ENCODE measurements at places on chromosomes 6 and 20. TPM values are rescaled to one million over a fixed set of nuclear protein-coding genes. Genes with fewer than 3 reads are reported as not detected.
A peak's percentile ranks its signal among the peaks of the same experiment; 100 is the strongest.

- peak; percentile 36 for DNase-seq
These were observed 96.7 kb upstream of the BACH2 start for GRCh38 chr6:90393232-90393884.

- peak; percentile 92 for DNase-seq
These were observed 139.0 kb downstream of the PXDC1 start for GRCh38 chr6:3612341-3613041.

- DNase-seq = peak; percentile 16
These were observed 10.5 kb downstream of the SNX3 start for GRCh38 chr6:108250240-108250866.

- DNase-seq = peak; percentile 95
These were observed 18.7 kb downstream of the SERPINB6 start for GRCh38 chr6:2952557-2953095.

- no peak for DNase-seq
These were observed 34.0 kb downstream of the LY86 start for GRCh38 chr6:6622501-6622900.

DNA sequence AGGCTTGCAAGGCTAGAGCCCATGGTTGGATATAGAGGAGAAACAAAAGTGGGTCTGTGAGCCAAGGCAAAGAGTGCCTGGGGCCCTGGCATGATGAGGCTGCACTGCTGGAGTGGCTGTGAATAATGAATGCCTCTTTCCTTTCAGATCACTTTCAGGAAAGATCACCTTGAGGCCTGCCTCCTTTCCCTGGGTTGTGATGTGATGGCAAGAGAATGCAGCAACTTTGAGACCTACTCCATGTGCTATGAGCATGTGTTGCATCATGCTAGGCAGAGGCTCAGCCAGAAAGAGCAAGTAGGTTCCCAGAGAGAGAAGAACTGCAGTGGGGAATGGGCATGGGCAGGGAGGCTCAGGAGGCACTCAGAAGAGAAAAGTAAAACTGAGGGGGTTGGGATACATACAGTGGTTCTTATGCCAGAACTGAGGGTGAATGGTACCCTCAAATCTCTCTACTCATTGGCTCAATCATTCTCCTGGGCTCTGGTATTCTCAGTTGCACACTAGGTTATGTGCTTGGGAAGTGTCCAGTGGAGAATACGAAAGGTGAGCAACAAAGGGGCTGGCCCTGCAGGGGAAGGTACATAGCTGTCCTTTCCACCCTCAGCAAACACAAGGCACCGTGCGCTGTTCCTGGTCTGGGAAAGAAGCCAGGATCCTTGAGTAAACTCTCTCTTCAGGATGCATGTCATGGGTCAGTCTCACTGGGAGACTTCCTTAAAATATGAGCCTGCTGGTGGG lies 45.9 kb downstream of the CD164 start:
- DNase-seq = no peak

DNA sequence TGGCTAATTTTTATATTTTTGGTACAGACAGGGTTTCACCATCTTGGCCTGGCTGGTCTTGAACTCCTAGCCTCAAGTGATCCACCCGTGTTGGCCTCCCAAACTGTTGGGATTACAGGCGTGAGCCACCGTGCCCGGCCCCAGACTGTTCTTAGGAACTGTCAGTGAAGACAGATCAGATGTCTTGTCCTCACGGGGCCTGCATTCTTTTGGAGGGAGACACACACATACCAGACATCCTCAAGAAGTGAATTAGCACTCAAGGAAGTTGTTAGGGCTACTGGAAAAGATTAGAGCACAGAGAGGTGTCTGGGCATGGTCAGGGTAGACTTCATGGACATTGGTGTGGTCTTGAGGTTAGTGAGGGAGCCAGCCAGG lies 10.3 kb upstream of the LPIN3 start:
- peak; percentile 34 for DNase-seq

DNA sequence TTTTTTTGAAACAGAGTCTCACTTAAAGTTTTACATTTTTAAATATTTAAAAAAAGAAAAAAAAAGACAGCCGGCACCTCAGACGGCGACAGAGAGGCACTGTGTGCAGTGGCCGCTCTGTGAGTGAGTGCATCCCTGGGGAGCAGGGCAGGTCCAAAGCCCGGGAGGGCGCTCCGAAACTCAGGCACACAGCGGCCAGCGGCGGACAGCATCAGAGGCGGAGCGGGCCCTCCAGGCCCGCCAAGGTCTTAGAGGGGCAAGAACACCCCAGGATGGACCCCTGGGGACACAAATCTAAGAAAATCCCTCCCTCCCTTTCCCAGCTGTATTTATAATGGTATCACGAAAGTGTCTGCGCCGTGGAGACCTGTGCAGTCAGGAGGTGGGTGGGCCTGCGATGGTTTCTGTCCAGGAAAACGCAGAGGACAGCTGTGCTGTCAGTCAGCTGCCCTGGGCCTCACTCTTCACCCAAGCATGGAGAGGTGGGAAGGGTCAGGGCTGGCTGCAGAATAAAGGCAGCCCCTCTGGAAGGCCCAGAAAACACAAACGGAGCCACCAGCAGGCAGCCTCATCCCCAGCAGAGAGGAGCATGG lies 43.8 kb downstream of the TAF4 start:
- no peak for DNase-seq

DNA sequence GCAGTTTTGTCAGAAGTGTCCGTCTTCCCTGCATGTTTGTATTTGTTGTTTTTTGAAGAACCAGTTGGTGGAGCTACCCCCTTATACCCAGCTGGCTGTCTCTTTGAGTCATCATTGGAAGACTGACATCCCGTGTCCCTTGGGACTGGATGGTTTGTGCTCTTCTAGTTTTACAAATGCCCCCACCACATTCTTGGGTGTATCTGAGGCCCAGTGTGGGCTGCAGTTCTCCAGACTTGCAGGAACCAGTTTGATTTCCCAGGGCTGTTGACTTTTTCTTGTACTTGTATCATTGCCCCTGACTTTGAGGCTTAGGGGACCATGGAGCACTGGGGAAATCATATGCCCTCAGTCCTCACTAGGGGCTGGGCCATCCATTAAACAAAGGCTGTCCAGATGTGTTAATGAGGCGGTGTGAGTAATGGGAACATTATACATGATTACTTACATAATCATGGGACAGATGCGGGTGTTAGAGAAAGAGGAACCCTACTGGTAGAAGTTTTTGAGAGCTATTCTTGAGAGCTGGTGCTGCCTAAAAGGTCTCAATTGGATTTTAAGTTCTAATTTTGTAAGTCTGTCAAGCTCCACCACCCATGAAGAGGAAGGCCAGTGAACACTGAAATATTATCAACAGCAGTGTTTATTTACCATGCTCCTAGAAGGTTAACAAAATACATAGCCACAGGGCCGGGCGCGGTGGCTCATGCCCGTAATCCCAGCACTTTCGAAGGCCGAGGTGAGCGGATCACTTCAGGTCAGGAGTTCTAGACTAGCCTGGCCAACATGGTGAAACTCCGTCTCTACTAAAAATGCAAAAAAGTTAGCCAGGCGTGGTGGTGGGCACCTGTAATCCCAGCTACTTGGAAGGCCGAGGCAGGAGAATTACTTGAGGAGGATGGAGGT lies 8.5 kb downstream of the JARID2 start:
- DNase-seq = no peak

Gene SLC23A2
- 15.6 TPM for total RNA-seq

Gene CBLN4
- total RNA-seq = not detected

Gene HLA-DRA
- total RNA-seq = not detected

Gene KCNQ5
- 32.4 TPM for total RNA-seq
